ENCODE measurements at places on chromosomes 7 and 10.

DNA sequence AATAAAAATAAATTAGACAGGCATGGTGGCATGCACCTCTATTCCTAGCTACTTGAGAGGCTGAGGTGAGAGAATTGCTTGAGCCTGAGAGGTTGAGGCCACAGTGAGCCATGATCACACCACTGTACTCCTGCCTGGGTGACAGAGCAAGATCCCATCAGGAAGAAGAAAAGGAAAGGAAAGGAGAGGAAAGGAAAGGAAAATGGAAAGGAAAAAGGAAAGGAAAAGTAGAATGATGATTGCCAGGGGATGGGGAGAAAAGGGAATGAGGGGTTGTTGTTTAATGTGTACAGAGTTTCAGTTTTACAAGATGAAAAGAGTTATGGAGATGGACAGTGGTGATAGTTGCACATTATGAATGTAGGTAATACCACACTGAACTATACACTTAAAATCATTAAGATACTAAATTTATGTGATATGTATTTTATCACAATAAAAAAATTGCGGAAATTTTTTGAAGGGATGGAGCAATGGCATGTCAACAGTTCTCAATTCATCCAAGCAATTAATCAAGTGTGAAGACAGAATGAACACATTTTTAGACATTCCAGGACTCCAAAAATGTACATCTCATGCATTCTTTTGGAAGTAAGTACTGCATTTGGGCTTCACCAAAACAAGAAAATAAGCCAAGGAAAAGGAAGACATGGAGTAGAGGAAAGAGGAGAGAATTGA is 44.3 kb downstream of the IL6 start:
- DNase-seq, result peak; percentile 36

DNA sequence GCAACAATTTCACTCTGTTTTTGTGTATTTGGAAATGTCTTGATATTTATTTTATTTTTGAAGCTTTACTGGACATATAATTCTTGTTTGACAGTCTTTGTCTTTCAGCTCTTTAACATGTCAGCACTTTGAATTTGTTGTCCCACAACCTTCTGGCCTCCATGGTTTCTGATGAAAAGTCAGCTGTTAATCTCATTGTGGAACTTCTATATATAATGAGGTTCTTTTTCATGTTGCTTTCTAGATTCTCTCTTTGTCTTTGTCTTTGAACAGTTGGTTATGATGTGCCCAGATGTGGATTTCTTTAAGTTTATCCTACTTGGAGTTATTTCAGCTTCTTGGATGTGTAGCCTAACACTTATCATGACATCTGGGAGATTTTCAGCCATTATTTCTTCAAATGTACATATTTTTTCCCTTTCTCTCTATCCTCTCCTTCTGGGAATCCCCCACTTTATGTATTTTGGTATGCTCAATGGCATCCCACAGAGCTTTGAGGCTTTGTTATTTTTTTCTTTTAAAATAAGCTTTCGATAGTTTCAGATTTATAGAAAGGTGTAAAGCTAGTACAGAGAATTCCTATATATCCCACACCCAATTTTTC is 9.5 kb upstream of the LMTK2 start:
- no peak for DNase-seq

GRCh38 chr7:36232971-36233550 is 80.0 kb downstream of the EEPD1 start:
- no peak for DNase-seq

GRCh38 chr7:2350861-2351260 is 3.8 kb upstream of the EIF3B start:
- no peak for DNase-seq
